ENCODE measurements at places on chromosomes 6 and 20.
A peak's percentile ranks its signal among the peaks of the same experiment; 100 is the strongest.

DNA sequence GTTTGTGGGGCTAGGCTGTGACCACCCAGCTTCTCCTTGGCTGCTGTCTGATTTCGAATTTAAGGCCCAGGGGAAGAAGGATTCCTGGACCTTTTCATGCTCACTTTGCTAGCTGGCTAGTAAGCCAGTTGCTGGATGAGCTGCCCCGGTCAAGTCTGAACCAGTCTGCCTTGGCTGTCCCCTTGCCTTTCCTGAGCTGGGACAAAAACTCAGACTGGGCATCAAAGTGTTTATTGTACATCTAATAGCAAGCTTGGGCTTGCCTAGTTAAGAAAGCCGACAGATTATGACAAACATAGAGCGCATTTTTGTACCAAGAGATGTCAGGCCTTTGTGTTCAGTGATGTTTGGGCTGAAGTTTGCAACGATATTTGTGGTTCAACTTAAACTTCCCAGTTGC is 750 bp upstream of the PAK5 start:
- no peak for DNase-seq

DNA sequence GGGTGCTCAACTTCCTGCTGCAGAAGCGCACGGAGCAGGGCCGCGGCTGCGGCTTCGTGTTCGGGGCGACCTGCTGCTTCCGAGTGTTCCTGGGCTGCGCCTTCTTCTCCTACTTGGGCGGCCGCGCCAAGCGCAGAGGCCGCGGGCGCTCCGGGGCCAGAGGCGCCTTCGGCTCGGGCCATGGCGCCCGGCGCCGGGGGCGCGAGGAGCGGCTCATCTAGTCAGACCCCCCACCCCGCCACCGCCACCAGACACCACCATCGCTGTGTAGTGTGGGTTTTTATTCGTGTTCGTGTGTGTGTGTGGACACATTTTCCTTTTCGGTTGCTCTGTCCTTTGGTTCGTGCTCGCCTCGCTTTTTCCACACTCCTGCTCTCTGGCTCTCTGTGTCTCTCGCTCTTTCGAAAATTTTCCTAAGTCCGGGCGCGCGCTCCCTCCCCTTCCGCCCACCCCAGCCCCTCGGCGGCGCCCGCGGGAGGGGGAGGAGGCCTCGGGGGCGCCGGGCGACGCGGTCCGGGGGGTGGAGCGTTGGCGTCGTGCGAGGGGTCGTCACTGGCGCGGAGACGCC is 38.1 kb downstream of the GNAS start:
- peak; percentile 68 for DNase-seq

DNA sequence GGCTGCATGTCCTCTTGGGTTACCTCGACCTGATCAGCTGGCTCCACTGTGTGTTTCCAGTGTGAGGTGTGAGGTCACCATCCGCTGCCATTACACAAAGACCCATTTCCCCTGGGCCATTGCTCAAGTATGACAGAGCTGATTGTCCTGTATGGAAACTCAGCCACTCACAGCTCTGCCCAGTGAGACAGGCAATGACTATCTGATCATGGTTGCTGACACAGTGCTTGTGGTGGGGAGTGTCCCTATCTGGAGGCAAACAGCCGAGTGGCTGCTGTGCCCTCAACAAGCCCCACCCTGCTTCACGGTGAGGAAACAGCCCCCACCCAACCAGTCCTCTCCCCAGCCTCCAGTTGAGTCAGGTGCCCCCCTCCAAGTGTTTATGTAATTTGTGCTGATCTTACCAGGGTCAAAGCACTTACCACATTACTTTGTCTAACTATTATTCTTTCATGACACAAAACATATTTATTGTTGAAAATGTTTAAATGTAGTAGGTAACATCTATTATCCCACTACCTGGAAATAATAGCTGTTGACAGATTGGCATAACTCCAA is 11.7 kb upstream of the MAPK13 start:
- DNase-seq, result peak; percentile 51

GRCh38 chr6:35085359-35086281 is 55.5 kb downstream of the TCP11 start:
- no peak for DNase-seq

GRCh38 chr6:37103169-37104039 is 66.5 kb upstream of the PIM1 start:
- peak; percentile 91 for DNase-seq
